Spinal cord (tissue), 10 donors: ENCODE measurements at places on chromosomes 2 and 18.

GRCh38 chr2:9753665-9754531 is 89.4 kb upstream of the TAF1B start:
- DNase-seq = no peak

DNA sequence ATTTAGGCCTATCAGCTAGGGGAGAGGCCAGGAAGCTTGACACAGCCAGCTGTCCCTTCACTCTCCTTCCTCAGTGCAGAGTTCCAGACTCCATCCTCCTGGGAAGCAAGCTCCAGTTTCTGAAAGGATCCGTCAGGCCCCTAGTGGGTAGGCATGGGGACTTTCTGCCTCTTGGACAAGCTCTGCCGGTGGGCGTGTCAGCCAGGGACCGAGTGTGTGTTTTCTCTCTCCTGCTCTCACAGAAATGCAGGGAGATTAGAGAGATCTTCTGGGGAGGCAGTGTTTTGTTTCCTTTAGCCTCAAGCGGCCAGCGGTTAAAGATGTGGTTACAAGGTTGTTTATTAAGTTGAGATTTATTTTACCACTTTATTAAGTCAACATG is 29.9 kb upstream of the OTOS start:
- DNase-seq = no peak

DNA sequence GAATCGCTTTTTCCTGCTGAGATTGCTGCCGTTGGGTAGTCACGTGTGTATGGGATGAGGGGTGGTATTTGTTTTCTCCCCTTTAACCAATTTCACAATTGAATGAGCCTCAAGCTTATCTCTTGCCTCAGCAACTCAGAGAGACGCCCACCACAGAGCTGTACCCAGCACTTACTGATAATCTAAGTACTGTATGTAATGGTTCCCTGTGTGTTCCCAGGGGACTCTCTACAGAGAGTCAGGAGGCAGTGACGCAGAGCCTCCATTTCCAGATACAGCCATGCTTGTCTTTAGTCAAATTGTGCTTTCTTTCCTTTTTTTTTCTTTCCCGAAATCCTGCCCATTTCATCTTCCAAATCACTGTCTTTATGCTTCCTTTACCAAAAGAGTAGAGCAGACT is 1102.1 kb upstream of the KLHL29 start:
- DNase-seq = peak; percentile 92

GRCh38 chr2:75592888-75593287 is 32.1 kb upstream of the EVA1A start:
- DNase-seq = no peak

GRCh38 chr18:46470714-46471113 is 186.3 kb downstream of the LOXHD1 start:
- no peak for DNase-seq

GRCh38 chr2:64327510-64328414 is 126.2 kb upstream of the LGALSL start:
- no peak for DNase-seq

GRCh38 chr18:23209031-23209430 is 73.7 kb downstream of the CABLES1 start:
- no peak for DNase-seq

DNA sequence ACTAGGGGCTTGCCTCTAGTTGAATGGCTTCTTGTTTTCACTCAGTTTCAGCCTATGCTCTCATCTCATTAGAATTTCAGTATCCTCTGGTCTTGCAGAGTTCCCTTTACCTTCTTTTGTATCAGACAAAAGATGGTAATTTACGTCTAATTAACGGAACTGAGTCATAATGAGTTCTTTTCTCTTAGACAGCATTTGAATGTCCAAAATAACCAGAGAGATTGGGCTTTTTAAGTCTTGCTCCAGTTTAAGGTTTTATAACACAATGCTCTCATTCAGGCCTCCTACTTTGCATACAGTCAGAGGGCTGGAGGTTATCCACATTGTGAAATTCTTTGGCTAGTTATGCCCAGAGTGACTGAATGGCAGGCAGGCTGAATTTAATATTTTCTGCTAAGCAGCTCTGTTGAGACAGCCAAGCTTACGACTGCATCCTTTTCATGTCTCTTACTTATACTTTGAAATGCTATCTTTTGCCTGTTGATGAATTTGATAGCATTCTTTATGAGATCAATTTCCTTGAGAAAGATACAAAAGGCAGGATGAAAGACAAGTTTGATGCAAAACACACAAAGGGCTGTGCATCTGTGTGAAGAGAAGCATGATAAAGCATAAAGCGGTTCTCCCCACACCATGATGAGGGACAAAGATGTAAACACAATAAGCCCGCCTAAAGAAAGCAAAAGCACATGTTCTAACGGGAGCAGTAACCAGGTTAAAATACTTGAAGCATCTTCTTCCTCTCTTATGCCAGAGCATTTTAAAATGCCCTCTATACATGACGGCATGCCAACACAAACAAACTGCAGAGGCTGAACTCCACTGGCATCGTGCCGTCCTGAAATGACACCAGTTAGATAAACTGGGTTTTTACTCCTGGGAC is 90.0 kb downstream of the CDH2 start:
- DNase-seq = no peak

- DNase-seq = no peak
Observed at GRCh38 chr2:57850415-57851130, 196.0 kb upstream of the VRK2 start.
